Activated CD4-positive, alpha-beta T cell treated with anti-CD3 and anti-CD28 coated beads, Interleukin-2, amount 10 ng/mL, durations not matched to agents 24 days and 14 days (primary cell): ENCODE measurements at places on chromosomes 12 and 14. TPM values are rescaled to one million over a fixed set of nuclear protein-coding genes. Genes with fewer than 3 reads are reported as not detected.

DNA sequence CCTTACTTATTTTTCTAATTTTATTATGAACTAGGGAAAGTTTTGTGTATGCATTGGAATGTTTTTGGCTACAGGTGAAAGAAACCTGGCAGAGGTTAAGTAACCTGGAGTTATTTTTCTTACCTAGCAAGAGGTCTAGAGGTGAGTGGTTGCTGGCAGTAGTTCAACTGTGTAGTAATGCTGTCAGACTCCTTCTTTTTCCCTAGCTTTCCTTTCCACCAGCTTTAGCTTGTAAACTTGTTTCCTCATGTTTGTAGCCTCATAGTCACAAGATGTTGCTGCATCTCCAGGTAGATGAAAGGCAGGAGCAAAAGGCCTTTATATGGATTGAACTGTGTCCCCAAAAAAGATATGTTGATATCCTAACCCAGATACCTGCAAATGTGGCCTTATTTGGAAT, 105.1 kb upstream of the AMIGO2 start:
- peak; percentile 12 for DNase-seq
- H3K27me3 ChIP-seq, result no peaks in the 10 kb centered on the region
- H3K36me3 ChIP-seq, result peaks cover 57% of the 10 kb centered on the region
- H3K4me1 ChIP-seq, result peaks cover 25% of the 10 kb centered on the region
- H3K27ac ChIP-seq, result no peak overlapping the region

DNA sequence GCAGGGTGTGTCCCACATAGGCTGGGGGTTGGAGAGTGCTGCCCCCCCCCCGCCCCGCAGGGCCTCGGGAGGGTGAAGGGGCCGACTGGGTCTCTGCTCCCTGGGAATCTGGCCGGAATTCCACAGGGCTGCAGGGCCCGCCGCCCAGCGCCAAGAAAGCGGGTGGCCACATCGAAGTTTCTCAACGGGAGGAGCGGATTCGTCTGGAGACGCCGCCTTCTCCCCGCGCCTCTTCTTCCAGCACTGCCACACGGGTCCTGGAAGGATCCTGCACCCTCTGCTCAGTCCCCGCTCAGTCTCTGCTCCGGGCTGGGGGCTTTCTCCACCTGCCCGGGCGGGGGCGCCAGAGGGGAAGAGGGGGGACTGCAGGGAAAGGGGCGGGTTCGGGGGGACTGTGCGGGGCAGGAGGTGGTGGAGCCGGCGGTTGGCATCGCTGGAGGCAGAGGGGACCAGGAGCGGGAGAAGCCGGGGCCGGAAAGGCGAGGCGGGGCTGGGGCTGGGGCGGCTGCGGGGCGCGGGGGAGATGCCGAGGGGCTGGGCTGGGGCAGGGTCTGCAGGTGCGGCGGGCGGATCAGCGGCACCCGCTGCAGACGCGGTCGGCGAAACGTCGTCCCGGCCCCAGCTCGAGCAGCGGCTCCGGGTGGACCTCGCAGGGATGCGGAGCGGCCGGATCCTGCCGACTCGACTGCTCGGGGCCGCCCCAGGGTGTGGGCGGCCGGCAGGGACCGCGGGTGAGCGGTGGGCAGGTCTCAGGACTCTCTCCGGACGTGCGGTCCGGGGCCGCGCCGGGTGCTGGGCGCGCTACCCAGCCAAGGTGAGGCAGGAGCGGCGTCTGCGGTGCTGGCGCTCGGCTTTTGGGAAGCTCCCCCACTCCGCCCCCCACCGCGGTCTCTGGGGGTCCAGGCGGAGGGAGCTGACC, 811.4 kb upstream of the TMEM132C start:
- H3K36me3 ChIP-seq, result no peaks in the 10 kb centered on the region
- H3K27me3 ChIP-seq, result peaks cover 21% of the 10 kb centered on the region
- H3K4me1 ChIP-seq, result no peaks in the 10 kb centered on the region
- no peak overlapping the region for H3K27ac ChIP-seq
- DNase-seq, result no peak
- no peak overlapping the region for H3K4me3 ChIP-seq

- DNase-seq, result no peak
- H3K36me3 ChIP-seq, result no peaks in the 10 kb centered on the region
- H3K4me1 ChIP-seq, result peaks cover 4% of the 10 kb centered on the region
- no peak overlapping the region for H3K27ac ChIP-seq
- H3K27me3 ChIP-seq, result peaks cover 1% of the 10 kb centered on the region
- H3K4me3 ChIP-seq, result no peak overlapping the region
Observed at GRCh38 chr14:68333262-68333661, 459.6 kb downstream of the ZFP36L1 start.

GRCh38 chr12:95760371-95760770, 30.2 kb downstream of the NTN4 start:
- no peaks in the 10 kb centered on the region for H3K4me1 ChIP-seq
- H3K27me3 ChIP-seq, result peaks cover 22% of the 10 kb centered on the region
- no peak overlapping the region for H3K27ac ChIP-seq
- DNase-seq, result no peak
- no peaks in the 10 kb centered on the region for H3K36me3 ChIP-seq

GRCh38 chr12:93151079-93151762, 222.1 kb upstream of the EEA1 start:
- H3K27me3 ChIP-seq, result peaks cover 2% of the 10 kb centered on the region
- no peak overlapping the region for H3K27ac ChIP-seq
- no peak for DNase-seq

GRCh38 chr14:36582874-36583241, 444 bp upstream of the NKX2-8 start:
- H3K4me3 ChIP-seq, result no peak overlapping the region
- no peaks in the 10 kb centered on the region for H3K4me1 ChIP-seq
- no peaks in the 10 kb centered on the region for H3K36me3 ChIP-seq

- peaks cover 25% of the 10 kb centered on the region for H3K27me3 ChIP-seq
- peaks cover 22% of the 10 kb centered on the region for H3K4me1 ChIP-seq
- H3K36me3 ChIP-seq, result no peaks in the 10 kb centered on the region
- no peak overlapping the region for H3K27ac ChIP-seq
Observed at GRCh38 chr12:55039395-55040354, 19.9 kb downstream of the NEUROD4 start.

DNA sequence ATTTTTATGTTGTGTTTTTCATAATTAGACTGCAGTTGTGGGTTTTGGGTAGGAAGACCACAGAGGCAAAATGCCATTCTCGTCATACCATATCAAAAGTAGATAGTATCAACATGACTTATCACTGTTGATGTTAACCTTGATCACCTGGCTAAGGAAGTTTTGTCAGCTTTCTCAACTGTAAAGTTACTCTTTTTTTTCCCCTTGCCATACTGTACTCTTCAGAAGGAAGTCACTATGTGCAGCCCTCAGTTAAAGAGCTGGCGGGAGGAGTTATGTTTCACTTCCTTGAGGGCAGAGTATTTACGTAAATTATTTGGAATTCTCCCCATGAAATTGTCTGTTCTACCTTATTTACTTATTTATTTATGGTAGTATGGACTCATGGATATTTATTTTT, 78.7 kb downstream of the PRORP start:
- no peak for DNase-seq
- peak overlapping the region; percentile 77 for H3K27ac ChIP-seq
- peaks cover 15% of the 10 kb centered on the region for H3K36me3 ChIP-seq
- peaks cover 32% of the 10 kb centered on the region for H3K4me1 ChIP-seq
- no peaks in the 10 kb centered on the region for H3K27me3 ChIP-seq

DNA sequence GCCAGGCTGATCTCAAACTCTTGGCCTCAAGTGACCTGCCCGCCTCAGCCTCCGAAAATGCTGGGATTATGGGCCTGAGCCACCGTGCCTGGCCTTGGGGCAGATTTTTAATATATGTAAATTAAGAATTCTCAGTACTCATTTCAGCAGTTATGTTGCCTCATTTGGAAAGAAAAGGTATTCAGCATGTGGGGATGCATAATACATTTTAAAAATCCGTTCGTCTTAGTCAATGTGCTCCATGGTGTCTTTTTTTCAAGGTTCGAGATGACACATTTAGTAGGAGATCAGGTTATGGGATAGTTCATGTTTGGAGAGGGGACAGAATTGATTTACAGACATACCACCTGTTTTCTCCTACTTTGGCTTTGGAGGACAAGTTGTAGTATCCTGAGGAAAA, 10.2 kb downstream of the SYNE2 start:
- peaks cover 41% of the 10 kb centered on the region for H3K4me1 ChIP-seq
- no peak for DNase-seq
- H3K27me3 ChIP-seq, result peaks cover 1% of the 10 kb centered on the region
- H3K4me3 ChIP-seq, result peak overlapping the region; percentile 40
- peaks cover 7% of the 10 kb centered on the region for H3K36me3 ChIP-seq
- peak overlapping the region; percentile 78 for H3K27ac ChIP-seq

GRCh38 chr12:132484891-132485441, 5.0 kb upstream of the FBRSL1 start:
- H3K27ac ChIP-seq, result no peak overlapping the region
- no peaks in the 10 kb centered on the region for H3K36me3 ChIP-seq
- H3K27me3 ChIP-seq, result peaks cover 2% of the 10 kb centered on the region
- no peak for DNase-seq
- peaks cover 22% of the 10 kb centered on the region for H3K4me1 ChIP-seq

DNA sequence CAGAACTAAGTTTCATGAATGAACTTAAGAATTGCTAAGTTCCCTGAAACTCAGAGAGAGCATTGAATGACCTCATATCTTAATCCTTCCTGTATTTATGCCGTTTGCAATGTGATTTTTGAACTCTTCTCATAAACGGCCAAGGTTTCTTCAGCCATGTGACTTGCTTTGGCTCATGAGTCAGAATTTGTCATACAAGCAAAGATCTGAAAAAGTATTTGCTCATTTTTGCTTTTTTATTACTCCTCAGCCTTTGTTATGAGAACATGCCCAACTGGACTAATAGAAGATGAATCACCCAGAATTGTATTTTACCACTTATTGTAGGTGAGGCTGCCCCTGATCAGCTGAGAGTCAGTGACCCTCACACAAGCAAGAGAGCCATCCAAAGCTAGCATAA, 693.8 kb downstream of the BCL11B start:
- H3K36me3 ChIP-seq, result no peaks in the 10 kb centered on the region
- no peak for DNase-seq
- H3K4me3 ChIP-seq, result no peak overlapping the region
- H3K4me1 ChIP-seq, result no peaks in the 10 kb centered on the region
- no peaks in the 10 kb centered on the region for H3K27me3 ChIP-seq

- no peak overlapping the region for H3K4me3 ChIP-seq
- no peaks in the 10 kb centered on the region for H3K27me3 ChIP-seq
- no peak overlapping the region for H3K27ac ChIP-seq
- no peaks in the 10 kb centered on the region for H3K4me1 ChIP-seq
- DNase-seq, result no peak
- no peaks in the 10 kb centered on the region for H3K36me3 ChIP-seq
Observed at GRCh38 chr12:87323369-87323768, 705.8 kb downstream of the C12orf50 start.

GRCh38 chr14:54189333-54189732, 207.5 kb upstream of the CDKN3 start:
- peaks cover 3% of the 10 kb centered on the region for H3K27me3 ChIP-seq
- H3K36me3 ChIP-seq, result no peaks in the 10 kb centered on the region
- no peak for DNase-seq
- H3K4me3 ChIP-seq, result no peak overlapping the region
- H3K4me1 ChIP-seq, result peaks cover 2% of the 10 kb centered on the region

PPTC7 gene
- 57.9 and 58.4 TPM in 2 replicates for total RNA-seq

B4GALNT1 gene
- total RNA-seq, result 4.6 and 5.7 TPM in 2 replicates

KRT85 gene
- total RNA-seq, result not detected in 2 replicates

DAO gene
- not detected in 2 replicates for total RNA-seq

PTPN6 gene
- 349 and 355 TPM in 2 replicates for total RNA-seq
